ENCODE measurements at places on chromosomes 3 and 15.
A peak's percentile ranks its signal among the peaks of the same experiment; 100 is the strongest.

DNA sequence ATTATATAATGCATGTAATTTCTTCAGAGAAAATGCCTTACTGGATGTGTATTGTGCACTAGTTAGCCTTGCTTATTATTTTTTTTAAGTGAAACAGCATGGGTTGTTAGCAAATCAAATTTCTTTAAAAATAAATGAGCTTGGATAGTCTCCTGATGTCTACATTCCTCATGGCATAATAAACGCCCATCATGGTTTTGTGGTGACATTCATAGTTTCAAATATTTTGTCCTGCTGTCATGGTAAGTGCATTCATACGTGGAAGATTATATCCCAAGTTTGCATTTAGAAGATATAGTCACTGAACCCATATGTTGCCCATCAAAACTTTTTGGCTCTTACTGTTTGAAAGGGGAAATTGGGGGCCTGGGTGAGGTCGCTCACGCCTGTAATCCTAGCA lies 130.7 kb downstream of the ALCAM start:
- DNase-seq: no peak

- no peak for DNase-seq
These were observed 47.1 kb downstream of the SEMA3G start for GRCh38 chr3:52397676-52398399.

- no peak for DNase-seq
These were observed 255.8 kb downstream of the MEIS2 start for GRCh38 chr15:36844534-36844998.

GRCh38 chr15:73845907-73846306 lies 27.5 kb upstream of the TBC1D21 start:
- DNase-seq: no peak

- DNase-seq: no peak
These were observed 104.4 kb upstream of the MCTP2 start for GRCh38 chr15:94127006-94127405.

DNA sequence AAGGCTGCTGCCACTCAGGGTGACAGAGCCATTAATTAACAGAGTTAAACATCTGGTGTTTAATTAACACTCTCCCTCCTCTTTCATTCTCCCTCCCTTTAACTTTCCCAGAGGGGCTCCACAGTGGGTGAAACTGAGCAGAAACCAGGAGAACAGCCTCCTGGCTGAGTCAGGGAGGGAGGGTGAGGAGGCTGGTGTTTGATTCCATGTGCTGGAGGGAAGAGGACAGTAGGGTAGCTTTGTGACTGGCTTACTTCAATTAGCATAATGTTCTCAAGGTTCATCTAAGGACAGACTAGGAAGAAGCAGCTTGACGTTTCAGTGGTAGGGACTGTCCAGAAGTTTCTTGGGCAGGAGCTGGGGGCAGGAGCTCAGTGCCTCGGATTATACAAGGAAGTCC lies 62.8 kb downstream of the SEMA5B start:
- no peak for DNase-seq

DNA sequence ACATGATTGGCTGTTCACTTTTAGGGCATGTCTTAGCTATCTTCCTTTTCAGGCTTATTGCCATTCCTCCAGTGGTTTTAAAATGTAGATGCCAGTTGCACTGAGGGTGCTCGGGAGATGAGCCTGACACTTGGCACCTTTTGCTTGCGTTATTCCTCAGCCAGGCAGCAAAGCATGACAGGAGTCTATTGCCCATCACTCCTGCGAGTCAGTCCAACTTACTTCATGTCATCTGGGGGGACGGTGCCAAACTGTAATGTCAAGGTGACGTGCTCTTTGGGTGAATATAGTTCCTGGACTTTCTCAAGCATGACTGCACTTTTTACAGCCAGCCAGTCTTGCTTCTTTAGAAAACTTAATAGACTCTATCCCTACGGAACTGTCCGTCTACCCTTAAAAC lies 406.0 kb upstream of the C2CD4B start:
- no peak for DNase-seq

DNA sequence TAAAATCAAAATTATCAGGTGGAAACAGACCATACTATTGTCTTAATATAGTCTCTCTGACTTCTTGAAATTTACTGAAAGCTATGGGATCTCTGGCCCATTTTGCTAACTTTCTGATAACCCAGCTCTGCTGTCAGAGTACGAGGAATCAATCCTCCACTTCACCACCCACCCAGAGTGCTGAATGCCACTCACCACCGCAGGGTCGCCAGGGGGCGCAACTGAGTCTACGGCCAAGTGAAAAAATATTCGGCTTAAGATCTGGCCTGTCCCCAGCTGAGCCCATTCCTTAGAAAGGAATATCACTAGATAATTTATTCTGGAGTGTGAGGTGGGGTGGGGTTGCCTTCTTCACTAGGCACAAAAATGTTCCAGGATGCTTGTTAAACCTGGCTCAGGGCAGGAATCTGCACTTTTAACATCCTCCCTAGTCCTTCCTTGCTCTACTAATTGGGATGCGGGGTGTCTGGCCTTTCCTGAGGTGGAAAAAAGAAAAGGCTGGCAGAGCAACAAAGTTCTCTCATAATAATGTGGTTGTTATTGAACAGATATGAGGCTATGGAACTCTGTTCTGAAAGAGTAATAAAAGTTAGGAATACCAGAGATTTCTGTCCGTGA lies 520.6 kb downstream of the MFSD1 start:
- DNase-seq: peak; percentile 58

GRCh38 chr3:186826410-186826975 lies 16.0 kb upstream of the ADIPOQ start:
- DNase-seq: no peak

- DNase-seq: no peak
These were observed 58.5 kb downstream of the LIPC start for GRCh38 chr15:58490086-58490887.

DNA sequence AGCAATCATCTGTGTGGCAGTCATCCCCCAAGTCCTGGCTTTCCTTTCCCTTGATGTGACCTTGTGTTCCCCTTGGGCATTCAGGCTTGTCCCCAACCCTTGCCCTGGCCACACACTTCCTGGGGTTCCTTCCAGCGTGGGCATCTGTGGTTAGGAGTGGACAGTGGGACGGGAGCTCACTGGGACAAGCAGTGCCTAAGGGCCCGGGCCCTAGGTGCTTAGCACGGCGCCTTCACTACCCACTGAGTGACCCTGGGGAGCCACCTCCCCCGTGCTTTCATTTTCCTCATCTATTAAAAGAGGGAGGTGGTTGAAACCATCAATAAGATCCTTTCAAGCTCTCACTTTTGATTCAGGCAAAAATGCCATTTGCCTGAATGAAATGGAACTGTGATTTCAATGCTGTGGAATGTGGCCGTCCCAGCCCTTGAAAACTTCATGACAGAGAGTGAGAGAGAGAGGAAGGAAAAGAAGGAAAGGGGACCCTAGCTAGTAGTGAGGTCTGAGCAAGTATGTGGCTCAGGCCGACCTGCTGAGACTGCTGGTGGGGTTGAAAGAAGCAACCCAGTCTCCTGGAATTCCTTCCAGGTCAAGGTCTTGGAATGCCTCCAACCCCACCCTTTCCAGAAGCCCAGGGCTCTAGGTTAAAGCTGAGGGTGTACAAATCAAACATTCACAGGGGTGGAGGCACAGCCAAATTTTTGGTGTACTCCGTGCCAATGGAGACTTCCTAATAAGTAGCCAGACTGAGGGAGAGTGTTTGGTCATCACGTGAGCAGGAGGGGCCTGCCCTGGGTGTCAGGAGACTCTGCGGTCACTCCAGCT lies 302.9 kb downstream of the TLE3 start:
- DNase-seq: peak; percentile 38

DNA sequence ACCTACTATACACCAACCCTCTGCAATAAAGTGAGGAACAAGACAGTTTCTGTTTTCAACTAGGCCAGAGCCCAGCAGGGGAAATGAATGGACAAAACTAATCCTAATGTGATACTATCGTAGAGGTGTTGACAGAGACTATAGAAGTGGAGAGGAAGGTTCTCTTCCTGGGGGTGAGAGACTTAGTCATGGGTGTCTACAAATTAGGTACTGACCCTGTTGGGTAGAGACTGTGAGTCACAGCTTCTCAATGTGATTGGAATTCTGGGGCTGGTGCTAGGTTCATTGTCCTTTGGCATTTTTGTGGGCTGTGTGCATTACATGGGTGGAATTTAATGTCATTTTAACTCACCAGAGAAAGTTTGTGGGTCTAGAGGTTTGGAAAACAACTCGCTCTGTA lies 79.3 kb downstream of the ADAMTSL3 start:
- DNase-seq: peak; percentile 28

DNA sequence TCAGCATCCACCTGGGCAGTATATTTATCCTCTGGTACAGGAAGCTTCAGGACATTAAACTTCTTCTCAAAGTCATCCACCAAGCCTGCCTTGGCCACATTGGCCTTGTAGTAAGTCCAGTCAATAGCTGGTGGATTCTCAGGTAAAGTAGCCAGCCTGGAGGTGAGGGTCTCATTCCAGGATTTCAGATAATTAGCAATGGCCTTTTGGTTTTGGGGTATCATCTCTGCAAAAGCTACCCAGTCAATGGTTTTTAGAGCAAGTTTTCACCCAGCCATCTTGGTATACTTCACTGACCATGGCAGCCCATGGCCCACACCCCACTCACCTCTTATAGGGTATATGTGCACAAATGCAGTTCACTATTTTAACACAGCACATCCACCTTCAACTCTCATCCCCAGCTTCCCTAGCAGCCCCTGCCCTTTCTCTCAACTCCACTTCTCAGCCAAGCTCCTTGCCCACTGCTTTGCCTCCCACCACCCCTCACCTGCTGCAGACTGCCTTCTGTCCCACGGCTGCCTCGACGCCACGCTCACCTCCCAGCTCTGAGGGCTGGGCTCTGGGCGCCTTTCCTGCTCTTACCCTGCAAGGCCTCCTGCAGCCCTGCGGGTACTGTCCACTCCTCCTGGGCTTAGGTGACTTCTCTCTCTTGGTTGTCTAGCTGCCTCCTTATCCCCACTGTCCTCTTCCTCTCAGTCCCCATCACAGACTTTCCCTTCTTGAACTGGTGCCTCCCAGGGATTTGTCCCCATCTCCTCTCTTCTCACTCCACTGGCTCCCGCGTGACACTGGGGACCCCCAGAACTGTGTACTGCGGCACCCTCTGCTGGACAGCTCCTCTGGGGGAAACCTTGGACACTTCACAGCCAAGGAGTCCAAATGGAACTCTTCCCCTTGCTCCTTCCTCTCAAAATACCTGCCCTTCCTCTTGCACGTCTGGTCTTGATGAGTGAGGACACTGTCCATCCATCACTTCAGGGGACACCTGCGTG lies 1.7 kb upstream of the TGM5 start:
- no peak for DNase-seq

DNA sequence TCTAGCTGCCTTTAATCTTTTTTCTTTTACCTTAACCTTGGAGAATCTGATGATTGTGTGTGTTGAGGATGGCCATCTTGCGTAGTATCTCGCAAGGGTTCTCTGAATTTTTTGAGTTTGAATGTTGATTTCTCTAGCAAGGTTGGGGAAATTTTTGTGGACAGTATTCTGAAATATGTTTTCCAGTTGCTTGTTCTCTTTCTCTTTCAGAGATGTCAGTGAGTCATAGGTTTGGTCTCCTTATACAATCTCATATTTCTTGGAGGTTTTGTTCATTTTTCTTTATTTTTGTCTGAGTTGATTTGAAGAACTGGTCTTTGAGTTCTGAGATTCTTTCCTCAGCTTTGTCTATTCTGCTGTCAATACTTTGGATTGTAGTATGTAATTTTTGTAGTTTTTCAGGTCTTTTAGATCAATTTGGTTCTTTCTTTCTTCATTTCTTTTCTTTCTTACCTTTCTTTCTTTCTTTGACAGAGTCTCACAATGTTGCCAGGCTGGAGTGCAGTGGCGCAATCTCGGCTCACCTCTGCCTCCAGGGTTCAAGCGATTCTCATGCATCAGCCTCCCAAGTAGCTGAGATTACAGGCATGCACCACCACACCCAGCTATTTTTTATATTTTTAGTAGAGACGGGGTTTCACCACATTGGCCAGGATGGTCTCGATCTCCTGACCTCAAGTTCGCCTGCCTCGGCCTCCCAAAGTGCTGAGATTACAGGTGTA lies 366.4 kb upstream of the RASGRP1 start:
- no peak for DNase-seq

GRCh38 chr3:70561796-70562195 lies 249.4 kb upstream of the MDFIC2 start:
- DNase-seq: no peak

- DNase-seq: no peak
These were observed 711.6 kb downstream of the MECOM start for GRCh38 chr3:168951884-168952283.

- DNase-seq: no peak
These were observed 180.5 kb downstream of the APBA2 start for GRCh38 chr15:29066310-29066709.

DNA sequence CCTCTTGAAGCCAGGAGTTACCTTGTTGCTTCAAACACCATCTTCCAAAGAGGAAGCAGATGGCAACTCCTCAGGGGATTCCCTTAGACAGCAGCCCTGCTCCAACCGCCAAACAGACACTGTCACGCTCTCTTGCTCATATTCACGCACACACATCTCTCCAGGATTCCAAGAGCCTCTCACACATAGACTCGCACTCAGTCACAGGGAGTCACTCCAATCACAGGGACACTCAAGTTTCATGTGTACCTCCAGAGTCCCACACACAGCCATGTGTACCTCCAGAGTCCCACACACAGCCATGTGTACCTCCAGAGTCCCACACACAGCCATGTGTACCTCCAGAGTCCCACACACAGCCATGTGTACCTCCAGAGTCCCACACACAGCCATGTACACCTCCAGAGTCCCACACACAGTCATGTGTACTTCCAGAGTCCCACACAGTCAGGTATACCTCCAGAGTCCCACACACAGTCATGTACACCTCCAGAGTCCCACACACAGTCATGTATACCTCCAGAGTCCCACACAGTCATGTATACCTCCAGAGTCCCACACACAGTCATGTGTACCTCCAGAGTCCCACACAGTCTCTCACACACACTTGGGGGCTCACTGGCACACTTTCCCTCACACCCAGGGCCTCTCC lies 6.1 kb downstream of the VWA5B2 start:
- no peak for DNase-seq

- DNase-seq: no peak
These were observed 73.9 kb downstream of the CPN2 start for GRCh38 chr3:194277104-194277785.

GRCh38 chr3:189363590-189364255 lies 192.0 kb downstream of the TPRG1 start:
- no peak for DNase-seq

DNA sequence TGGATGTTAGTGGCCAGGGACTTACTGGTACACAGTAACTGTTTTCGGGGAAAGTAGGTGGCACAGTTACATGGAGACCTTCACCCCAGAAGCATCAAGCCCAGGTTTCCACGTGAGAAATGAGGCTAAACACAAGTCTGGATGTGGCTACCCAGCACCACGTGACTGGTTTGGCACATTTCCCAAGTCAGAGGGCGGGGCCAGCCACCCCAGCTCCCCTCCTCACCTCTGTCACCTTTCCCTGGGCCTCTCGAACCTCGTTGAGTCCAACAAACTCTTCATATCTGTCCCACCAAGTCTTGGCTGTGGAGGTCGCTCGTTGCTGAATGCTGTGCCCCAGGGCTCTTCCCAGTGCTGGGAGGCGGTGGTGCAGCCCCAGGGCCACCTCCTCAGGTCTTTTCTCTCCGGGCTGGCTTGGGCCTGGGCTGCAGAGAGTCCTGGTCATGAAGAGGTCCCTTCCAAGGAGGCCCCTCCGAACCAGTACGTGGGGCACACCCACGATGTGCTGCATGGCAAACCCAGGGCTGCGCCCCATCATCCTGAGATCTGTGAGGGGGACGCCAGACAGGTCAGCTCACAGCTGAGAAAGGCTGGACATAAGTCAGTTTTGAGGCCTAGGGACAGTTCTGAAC lies 4.8 kb upstream of the PLXNB1 start:
- DNase-seq: no peak

- DNase-seq: no peak
These were observed 23.6 kb downstream of the STXBP5L start for GRCh38 chr3:120931593-120931992.
